ENCODE measurements at places on chromosomes 16 and 17. TPM values are rescaled to one million over a fixed set of nuclear protein-coding genes. Genes with fewer than 3 reads are reported as not detected.

DNA sequence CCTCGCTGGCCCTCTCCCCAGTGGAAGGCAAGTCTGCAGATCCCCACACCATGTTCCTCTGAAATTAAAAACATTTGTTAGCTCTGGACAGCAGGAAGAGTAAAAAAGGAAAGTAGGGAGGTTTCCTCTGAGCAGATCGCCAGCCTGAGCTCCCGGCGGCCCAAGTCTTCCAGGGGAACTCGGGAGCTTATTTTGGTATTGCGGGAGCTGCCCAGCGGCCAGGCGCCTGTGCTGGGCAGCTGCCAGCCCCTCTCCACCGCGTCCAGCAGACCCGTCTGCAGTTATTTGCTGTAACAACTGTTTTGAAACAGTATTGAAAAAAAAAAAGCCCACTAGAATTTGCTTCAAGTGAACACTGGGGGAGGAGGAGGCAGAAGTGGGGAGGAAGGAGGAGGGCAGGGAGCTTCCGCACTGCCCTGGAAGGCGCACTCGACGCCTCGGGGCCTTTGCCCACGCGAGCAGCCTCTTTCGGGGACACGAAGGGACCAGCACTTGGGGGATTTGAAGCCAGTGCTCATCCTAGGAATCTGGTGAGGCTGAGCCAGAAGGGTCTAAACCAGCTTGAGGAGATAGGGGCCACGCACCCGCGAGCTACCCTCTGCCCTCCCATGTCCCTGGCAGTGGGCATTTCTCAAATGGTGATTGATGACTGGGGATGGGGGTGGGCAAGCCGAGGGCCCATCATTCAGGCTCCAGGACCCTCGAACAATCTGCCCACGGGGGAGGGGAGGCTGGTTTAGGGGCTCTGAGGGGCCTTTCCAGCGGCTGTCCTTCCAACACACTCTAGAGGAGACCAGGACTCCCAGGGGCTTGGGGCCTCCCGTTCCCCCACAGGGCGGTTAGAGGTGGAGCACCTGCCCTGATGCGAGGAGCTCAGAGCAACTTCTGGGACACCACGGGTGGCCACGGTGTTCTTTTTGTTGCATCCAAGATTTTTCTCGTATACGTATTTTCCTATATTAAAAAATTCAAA lies 3.0 kb upstream of the BAHCC1 start:
- DNase-seq: no peak

- DNase-seq: peak; percentile 59
These were observed 171.0 kb downstream of the MAF start for GRCh38 chr16:79429381-79430190.

- no peak for DNase-seq
These were observed 37.7 kb downstream of the USP32 start for GRCh38 chr17:60354223-60354622.

GRCh38 chr17:76709077-76709950 lies 1.5 kb downstream of the MXRA7 start:
- no peak for DNase-seq

DNA sequence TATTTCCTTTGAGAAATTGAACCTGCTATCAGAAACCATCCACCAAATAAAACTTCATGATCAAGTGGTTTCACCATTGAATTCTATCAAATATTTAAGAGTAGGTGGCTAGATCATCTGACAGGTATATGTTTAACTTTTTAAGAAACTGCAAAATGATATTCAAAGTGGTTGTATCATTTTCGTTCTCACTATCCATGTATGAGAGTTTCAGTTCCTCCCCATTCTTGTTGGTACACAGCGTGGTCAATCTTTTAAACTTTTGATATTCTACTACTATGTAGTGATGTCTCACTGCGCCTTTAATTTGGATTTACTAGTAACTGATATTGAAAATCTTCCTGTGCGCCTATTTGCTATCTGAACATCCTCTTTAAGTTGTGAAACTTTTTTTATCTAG lies 163.7 kb downstream of the CYB561 start:
- DNase-seq: no peak

The HBM gene
- polyA plus RNA-seq: not detected

The ACACA gene
- polyA plus RNA-seq: 31.7 TPM

The TRIM16 gene
- 30.5 TPM for polyA plus RNA-seq

- DNase-seq: no peak
These were observed 322.4 kb downstream of the GRIN2A start for GRCh38 chr16:9859701-9860327.

The TAC4 gene
- not detected for polyA plus RNA-seq

GRCh38 chr17:48952904-48953303 lies 8.3 kb upstream of the SNF8 start:
- no peak for DNase-seq

- DNase-seq: no peak
These were observed 16.8 kb upstream of the MTSS2 start for GRCh38 chr16:70702624-70703023.

Measured in urinary bladder (tissue), 4 donors.